ENCODE measurements at places on chromosomes 13 and 19. TPM values are rescaled to one million over a fixed set of nuclear protein-coding genes. Genes with fewer than 3 reads are reported as not detected.

- DNase-seq: peak; percentile 20
These were observed 473.5 kb downstream of the GPC6 start for GRCh38 chr13:93700115-93700514.

GRIK5 gene
- total RNA-seq: 0.19 TPM

DNA sequence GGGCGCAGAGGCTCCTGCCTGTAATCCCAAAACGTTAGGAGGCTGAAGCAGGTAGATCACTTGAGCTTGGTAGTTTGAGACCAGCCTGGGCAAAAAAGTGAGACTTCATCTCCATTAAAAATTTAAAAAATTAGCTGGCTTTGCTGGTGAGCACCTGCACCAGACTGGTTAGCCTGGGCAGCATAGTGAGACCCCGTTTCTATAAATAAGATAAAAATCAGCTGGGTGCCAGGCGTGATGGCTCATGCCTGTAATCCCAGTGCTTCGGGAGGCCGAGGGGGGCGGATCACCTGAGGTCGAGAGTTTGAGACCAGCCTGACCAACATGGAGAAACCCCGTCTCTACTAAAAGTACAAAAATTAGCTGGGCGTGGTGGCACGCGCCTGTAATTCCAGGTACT, 32.4 kb downstream of the DPRX start:
- no peak for DNase-seq

PRTN3 gene
- total RNA-seq: not detected

DNA sequence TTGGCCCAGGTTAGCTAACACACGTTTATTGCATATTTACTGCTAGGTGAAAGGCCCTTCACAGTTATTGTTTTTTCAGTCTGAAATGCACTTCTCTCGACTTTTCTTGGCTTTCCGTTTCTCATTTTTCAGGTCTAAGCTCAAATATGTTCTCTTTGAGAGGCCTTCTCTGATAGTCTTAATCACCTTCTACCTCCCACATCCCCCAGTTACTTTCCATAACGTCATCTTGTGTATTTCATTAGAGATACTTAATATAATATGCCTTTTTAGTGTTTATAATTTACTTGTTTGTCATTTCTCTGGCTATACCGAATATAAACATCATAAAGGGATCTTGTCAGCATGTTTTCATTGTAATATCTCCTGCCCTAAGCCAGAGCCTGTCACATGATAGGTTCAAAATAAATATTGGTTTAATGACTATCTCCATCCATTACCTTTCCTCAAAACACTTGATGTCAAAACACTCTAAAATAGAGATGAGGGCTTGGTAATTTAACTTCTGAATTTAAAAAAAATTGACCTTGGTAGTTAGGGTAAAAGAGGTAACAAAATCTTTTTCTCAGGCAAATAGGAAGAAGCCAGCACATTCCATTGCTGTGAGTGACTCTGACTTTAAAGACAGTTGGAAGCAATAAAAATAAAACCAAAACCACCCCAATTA, 168.6 kb upstream of the RFC3 start:
- peak; percentile 35 for DNase-seq

GRCh38 chr19:56261145-56261544, 11.4 kb upstream of the EDDM13 start:
- no peak for DNase-seq

CILP2 gene
- 0.16 TPM for total RNA-seq

- DNase-seq: no peak
These were observed 545.8 kb downstream of the LIG4 start for GRCh38 chr13:107669391-107669993.
